ENCODE measurements at places on chromosomes 3 and 15. TPM values are rescaled to one million over a fixed set of nuclear protein-coding genes. Genes with fewer than 3 reads are reported as not detected.

Gene IL20RB
- total RNA-seq, result 1.7 TPM

Gene TM4SF1
- 35.6 TPM for total RNA-seq

Gene AP3B2
- 0.60 TPM for total RNA-seq

Gene LTK
- total RNA-seq, result not detected

Gene SH2D7
- not detected for total RNA-seq

Gene XRN1
- 47.4 TPM for total RNA-seq

Gene RBP2
- total RNA-seq, result not detected

Gene ZNF620
- total RNA-seq, result 3.9 TPM

Gene TMEM44
- 8.9 TPM for total RNA-seq

Gene CHRM5
- total RNA-seq, result not detected

DNA sequence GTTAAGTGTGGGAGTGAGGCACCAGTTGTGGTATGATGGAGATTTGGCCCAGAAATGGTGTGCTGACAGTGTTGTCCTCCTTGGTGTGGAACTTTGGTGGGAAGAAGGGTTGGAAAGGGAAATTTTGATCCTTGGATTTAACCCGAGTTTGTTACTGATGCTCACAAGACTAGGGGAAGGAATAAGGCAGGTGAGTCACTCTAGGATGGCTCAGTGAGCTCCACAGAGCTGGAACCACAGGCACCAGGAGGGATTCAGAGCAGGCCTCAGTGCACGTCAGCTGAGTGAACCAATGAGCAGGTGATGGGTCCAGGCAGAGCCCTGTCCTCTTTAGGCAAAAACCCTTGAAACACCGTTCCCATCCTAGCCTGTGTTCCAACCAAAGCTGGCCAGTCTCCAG, 11.4 kb downstream of the CHRD start:
- no peak for DNase-seq

DNA sequence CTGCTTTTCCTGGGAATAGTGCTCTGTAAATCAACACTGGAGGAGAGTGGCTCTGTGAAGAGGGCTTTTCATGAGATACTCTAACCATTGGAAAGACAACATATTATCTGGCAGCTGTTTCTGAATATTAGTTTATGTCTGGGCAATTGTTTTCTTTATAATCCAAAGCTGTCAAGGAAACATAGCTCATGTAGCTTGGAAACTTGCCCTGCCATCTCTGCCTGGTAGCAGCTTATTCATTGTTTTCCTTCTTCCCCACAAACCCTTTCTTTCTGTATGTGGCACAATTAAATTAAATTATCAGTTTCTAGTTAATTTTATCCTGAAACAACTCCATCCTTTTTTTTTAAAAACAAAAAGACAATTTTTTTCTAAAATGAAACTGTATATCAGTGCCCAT, 160.0 kb downstream of the EDEM1 start:
- no peak for DNase-seq

GRCh38 chr3:120683213-120683612, 1.2 kb upstream of the HGD start:
- no peak for DNase-seq

DNA sequence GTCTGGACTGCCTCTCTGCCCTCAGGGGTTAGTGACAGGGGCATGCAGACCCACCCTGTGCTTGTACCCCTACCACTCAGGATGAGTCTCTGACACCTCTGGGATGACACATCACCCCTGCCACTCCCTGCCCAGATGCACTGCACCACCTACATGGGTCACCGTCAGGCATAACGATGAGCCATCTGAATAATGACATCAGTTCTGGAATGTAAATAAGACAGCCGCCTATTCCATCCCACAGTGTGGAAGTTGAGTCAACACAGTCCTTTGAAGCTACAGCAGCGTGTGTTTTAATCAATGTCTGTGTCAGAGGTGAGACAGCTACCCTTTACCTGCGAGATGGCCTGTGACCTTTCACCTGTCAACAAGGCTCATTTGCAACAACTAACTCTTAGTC, 268.7 kb upstream of the ARRDC4 start:
- no peak for DNase-seq

DNA sequence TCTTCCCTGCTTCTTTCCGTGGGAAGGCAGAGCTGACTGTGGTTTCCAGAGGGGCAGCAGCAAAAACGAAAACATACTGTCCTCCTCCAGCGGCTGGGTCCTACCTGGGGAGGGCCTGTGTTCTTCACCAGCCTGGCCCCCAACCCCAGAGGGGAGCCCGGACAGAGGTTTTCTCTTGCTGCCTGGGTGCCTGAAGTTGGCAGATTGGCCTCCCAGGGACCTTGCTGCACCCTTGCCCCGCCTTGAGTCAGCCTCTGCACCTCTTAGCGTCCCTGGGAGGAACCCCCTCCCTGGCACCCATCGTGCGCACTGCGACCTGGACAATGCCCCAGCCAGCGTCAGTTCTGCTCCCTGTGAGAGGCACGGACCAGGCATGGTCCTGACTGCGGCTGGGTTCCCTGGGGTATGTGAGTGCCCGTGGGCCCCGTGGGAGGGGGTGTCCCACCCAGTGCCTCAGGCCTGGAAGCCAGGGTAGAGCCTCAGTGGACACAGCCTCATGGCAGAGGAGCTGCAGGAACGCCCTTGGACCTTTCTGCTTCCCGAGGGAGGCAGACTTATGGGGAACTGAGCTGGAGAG, 56.8 kb upstream of the PRR23E start:
- DNase-seq, result no peak

DNA sequence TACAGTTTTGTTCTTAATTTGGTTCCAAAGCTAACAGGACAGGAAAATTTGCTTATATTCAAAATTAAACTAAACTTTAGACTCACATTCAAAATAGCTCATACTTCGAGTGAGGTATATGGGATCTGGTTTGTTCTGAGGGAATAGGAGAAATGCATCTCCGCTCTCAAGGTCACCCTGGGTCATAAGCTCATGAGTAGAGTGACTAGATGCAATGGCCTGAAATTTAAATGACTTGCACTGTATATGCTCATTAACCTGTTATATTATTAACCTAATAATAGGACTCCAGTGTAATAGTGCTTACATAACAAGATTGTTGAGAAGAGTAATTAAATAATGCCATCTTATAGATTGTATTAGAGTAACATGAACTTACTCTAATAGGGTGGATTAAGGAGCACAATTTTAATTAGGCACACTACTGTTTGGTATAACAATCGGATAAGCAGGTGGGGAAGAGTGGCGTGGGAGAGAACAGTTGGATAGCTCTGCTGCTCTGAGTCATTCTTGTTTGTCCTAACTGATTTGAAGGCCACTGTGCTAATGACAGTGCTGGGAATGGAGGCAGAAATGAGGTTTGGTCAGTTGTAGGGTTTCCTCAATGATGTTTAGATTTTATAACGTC, 5.2 kb downstream of the NKTR start:
- DNase-seq, result no peak

GRCh38 chr3:123344175-123344906, 104.5 kb downstream of the ADCY5 start:
- no peak for DNase-seq

DNA sequence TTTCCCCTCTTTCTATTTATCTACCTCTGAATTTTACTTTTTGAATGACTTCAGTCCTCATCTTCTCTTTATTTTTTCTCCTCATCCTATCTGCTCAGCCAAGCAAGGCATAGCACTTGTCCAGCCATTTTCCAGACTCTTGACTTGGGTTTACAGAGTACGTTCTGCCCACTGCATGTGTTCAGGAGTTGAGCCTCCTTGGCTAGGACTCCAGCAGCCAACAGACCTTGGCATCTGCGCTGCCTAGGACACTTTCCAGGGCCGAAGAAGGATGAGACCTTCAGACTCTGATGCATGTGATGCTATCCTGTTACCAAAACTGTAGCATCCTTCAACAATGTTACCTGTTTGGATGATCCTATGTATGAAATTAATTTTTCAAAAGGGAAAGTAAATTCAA, 59.7 kb downstream of the HES1 start:
- no peak for DNase-seq

GRCh38 chr15:77112838-77113504, 42.1 kb upstream of the TSPAN3 start:
- DNase-seq, result no peak

GRCh38 chr3:179615458-179616173, 11.0 kb downstream of the NDUFB5 start:
- DNase-seq, result no peak

- no peak for DNase-seq
Measured at GRCh38 chr15:25372298-25372697, 66.5 kb downstream of the UBE3A start.

DNA sequence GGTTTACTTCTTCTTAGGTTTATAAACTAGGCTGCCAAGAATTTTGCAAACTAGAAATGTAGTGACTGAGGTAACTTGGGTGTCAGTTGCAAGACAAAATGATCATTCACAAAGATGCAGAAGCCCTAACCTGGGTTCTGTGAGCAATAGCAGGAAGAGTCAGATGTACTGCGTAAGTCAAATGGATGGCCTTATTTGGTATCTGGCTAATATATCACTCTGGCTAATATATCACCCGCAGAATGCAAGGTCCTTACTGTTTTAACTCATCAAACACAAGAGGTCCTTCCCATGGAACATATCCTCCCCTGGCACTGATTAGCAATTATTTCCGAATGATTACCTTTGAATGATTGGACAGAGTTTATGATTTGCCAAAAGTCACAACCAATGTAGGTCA, 37.4 kb downstream of the RBMS3 start:
- DNase-seq, result no peak

GRCh38 chr3:31008994-31009393, 114.5 kb upstream of the GADL1 start:
- no peak for DNase-seq

- no peak for DNase-seq
Measured at GRCh38 chr3:172317481-172317880, 130.8 kb downstream of the GHSR start.

DNA sequence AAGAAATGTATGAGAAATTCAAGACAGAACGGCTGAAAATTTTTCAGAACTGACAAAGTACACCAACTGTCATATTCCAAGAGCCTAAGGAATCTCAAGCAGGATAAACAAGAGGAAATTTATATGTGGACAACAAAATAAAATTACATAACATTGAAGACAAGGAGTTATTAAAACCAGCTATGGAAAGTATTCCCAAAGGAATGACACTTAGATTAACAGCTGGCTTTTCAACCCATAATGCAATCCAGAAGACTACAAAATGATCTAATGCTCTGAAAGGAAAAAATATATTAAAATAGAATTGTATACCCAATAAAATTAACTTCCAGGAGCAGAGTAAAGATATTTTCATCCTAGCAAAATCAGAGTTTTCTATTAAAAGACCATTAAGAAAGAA, 132.2 kb upstream of the BNIP2 start:
- DNase-seq, result no peak

DNA sequence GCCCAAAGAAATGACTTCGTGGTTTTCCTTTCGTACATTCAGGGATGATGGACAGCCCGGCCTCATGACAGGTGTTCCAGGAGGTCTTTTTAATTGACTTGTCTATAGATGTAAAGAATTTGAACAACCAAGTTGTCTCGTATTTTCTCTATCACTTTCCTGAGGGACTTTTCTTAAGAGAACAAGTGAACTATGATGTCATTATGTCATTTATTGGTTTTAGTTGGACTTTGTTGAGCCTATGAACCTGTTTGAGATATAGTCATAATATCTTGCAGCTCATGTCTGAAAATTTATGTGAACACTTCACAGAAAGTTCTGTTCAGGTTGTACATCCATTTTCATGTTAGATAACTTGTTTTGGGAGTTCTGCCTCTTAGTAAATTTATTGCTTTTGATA, 89.2 kb downstream of the RBMS3 start:
- DNase-seq, result no peak

DNA sequence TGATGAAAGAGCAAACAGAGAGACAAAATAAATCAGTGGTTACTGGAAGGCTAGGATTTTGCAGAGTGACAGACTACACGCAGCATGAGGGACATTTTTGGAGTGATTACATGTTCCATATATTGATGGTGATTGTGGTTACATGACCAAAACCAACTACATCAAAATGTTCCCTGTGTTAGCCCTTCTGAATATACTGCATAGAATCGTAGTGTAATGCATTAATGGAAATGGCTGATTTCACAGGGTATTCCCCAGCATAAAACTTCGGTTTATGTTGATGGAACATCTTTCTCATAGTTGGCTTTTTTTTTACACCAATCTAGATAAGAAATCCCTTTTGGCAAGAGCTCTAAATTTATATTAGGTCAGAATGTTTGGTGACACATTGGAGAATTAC, 191.3 kb upstream of the CMC1 start:
- no peak for DNase-seq

- peak; percentile 52 for DNase-seq
Measured at GRCh38 chr15:62625429-62626033, 417.0 kb upstream of the TPM1 start.

DNA sequence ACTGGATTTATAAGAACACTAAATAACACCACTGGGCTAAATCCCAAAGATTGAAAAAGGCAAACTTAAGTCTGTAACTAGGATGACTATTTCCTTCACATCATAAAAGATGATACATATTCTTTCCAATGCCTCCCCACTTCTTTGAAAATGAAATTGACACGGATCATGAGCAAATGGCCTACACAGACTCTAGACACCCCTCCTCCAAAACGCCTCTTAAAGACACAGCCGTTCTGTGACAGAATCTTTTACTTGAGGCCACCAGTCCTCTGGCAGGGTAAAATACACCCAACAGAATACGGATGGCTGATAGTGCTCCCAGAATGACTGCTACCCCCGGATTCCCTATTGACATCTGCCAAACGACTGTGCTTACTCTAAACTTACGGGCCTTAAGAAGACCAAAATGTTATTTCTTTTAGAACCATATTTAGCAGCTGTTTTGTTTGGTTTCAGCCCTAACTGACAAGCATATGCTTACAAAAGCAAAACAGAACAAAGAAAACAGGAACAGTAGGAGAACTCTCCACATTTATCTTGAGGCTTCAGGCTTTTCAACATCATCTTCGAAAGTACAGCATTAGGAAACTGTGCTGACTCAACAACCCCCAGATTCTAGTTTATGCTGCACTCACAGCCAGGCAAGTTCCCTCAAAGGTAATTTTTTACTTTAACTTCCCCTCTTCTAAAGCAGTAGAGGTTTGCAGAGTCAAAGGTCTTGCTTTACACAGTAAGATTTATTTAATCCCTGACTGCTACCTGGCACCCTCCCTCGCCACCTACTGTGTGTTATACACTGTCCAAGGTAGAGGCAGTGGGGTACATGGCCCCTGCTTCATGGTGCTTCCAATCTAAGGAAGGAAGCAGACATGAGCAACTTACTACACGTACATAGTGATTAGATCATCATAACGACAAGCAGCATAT, 84.3 kb downstream of the TNIK start:
- no peak for DNase-seq

GRCh38 chr3:128112357-128112968, 11.1 kb downstream of the RUVBL1 start:
- DNase-seq, result no peak

All from ovary (tissue), 10 donors.